ENCODE measurements at places on chromosomes 1 and 21.

DNA sequence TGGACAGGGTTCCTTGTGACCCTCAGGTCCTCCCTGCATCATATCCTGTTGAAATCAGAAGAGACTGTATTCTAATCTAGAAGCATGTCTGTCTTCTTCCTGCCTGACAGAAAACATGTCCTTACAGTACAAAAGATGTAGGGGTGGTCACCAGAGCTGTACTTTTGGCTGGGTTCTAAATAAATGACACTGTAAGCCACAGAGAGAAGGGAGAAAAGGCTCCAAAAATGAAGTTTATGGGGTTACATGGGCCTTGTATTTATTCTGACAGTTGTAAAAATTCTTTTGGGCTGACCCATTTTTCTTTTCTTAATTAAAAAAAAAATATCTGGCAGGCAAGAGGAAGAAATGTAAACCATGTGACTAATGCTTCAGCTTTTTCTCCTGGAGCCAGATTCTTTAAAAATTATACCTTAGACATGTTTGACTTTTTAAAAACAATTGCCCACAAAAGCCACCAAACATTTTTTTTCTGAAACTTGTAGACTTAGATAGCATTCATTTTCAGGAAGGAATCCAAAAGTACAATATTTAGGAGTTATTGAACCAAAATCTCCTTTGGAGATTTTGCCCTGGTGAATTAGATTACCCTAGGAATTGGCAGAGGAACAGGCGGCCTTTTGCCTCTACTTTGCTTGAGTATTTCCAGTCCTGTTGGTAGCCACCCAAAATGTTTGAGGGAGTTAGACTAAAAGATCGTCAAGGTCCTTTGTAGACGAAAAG is 17.1 kb downstream of the RGL1 start:
- DNase-seq = no peak

DNA sequence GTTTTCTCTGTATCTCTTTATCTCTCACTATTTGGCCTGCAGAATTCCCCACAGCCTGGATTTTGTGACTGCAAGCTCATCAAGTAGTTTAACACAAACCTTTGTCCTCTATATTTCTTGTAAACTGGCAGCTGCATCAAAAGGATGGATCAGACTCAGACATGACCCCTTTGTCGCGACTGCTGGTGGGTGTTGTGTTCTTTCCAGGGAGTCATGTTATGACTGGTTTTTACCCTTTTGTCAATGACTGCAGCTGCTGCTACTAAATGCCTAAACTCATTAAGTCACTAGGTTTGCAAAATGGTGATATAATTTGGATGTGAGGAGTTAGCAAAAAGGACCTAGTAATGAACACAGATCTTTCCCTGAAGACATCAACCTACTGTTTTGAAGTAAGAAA is 10.2 kb upstream of the TOMM20 start:
- no peak for DNase-seq

- no peak for DNase-seq
These were observed 112.8 kb downstream of the FAF1 start for GRCh38 chr1:50847303-50847702.

- no peak for DNase-seq
These were observed 164.6 kb downstream of the KCTD3 start for GRCh38 chr1:215731699-215732098.

GRCh38 chr1:195754874-195755273 is 853.4 kb downstream of the KCNT2 start:
- DNase-seq = no peak

- no peak for DNase-seq
These were observed 13.7 kb downstream of the TFAP2E start for GRCh38 chr1:35586808-35587207.

- DNase-seq = no peak
These were observed 75.9 kb upstream of the ETS2 start for GRCh38 chr21:38729754-38730379.

DNA sequence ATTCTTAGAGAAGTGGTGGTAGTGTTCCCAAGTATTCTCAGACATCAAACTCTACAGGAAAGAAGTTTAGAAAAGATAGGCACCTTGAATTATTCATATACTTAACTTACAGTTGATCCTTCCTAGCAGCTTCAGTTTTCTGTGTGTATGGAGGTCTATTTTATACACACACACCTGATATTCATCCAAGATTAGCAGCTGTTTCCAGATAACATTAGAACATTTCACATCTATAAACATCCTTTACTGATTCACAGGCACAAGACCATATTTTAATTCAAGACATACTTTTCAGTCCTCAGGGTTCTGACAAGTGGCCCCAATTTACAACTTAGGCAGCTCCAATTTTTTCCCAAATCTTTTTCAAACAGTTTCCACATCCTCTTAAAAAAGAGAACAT is 287.8 kb upstream of the USP25 start:
- DNase-seq = no peak

GRCh38 chr1:207925210-207925609 is 14.3 kb upstream of the CD34 start:
- peak; percentile 76 for DNase-seq

DNA sequence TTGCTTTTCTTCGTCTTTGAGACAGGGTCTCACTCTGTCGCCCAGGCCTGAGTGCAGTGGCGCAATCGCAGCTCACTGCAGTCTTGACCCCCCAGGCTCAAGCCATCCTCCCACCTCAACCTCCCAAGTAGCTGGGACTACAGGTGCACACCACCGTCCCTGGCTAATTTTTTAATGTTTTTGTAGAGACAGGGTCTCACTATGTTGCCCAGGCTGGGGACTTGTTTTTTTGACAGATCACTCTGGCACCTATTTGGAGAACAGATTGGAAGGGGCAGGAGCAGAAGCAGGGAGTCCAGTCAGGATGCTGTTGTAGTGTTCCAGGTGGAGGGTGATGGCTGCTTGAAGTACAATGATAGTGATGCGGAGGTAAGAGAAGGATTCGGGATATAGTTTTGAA is 12.7 kb upstream of the KDM4A start:
- DNase-seq = no peak

DNA sequence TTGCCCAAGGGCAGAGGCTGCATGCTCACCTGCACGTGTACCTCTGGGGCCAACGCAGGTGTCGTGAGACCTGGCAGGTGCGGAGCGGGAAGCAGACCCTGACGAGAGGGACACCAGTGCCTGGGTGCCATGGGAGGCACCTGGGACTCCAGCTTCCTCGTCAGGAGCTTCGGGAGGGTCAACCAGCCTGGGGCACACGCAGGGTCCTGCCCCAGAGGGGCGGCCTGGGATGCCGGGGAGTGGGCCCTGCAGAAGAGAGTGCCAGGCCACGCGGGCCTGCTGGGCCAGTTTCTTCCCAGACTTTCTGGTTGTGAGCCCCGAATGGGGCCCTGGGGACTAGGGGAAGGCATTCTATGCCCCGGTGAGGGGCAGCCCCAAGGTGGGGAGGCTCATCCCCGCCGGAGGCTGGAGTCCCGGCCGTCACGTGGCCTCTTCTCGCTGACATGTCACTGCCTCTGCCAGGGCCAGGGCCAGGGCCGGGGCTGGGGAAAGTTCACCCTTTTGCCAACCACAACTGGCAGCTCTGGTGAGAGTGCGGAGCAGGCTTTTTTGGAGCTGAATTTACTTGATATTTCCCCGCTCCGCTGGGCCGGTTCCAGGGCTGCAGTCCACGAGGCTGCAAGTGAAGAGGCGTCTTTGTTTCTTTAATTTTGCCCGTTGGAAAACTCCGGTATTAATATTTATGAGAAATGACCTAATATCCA is 38.5 kb upstream of the ACTRT2 start:
- DNase-seq = peak; percentile 78

GRCh38 chr1:206496131-206496793 is 11.1 kb upstream of the RASSF5 start:
- DNase-seq = no peak

- DNase-seq = no peak
These were observed 47.6 kb downstream of the PKN2 start for GRCh38 chr1:88731475-88732269.

DNA sequence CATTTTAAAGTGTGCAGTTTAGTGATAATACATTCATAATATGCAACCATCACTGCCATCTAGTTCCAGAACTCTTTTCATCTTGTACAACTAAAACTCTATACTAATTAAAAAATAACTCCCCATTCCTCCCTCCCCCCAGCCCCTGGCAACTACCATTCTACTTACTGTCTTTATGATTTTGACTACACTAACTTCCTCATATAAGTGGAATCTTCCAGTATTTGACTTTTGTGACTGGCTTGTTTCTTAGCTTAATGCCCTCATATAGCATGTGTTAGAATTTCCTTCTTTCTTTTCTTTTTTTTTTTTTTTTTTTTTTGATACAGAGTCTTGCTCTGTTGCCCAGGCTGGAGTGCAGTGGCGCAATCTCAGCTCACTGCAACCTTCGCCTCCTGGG is 1.4 kb upstream of the NVL start:
- DNase-seq = no peak

- peak; percentile 64 for DNase-seq
These were observed 191.6 kb downstream of the HIVEP3 start for GRCh38 chr1:41726899-41727748.

- no peak for DNase-seq
These were observed 63.7 kb downstream of the PRDM16 start for GRCh38 chr1:3132660-3133059.

DNA sequence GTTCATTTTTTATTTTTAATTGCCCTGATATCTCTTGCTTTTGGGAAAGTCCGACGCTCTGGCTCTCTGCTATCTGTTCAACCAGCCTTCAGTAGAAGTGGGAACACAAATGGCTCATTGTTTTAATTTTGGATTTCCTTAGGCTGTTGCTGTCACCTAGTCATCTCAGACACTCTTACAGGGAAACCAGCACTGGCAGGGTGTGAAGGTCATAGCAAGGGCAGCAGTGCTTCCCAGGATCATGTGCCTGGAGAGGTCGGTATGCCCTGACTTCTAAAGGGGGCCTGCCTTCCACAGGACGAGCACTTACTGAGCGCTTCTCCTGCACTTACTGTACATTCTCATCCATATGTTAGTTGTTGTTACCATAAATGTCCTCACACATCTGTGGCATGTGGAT is 224.2 kb downstream of the DISC1 start:
- no peak for DNase-seq

- DNase-seq = no peak
These were observed 70.0 kb downstream of the ALG14 start for GRCh38 chr1:95002540-95003432.

GRCh38 chr1:85584923-85585322 is 4.4 kb downstream of the CCN1 start:
- DNase-seq = no peak

- no peak for DNase-seq
These were observed 55.5 kb upstream of the ESRRG start for GRCh38 chr1:216778737-216779136.

- no peak for DNase-seq
These were observed 55.5 kb downstream of the GABPA start for GRCh38 chr21:25790122-25790877.

DNA sequence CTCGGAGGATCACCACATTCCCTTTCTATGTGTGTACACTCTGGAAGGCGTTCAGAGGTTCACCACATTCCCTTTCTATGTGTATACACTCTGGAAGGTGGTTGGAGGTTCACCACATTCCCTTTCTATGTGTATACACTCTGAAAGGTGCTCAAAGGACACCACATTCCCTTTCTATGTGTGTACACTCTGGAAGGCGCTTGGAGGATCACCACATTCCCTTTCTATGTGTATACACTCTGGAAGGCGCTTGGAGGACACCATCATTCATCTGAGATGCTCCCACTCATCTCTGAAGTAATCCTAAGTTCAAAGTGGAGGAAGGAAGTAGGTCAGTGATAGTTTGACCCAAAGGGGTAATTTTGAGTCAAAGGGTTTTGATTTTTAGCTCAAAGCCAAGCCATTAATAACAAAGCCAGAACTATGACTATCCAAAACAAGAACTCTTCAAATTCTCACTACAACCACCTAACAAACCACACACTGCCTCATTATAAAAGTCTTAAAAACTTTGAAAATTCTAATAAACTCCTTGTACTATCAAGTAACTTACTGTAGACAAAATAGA is 32.9 kb downstream of the NRIP1 start:
- no peak for DNase-seq

GRCh38 chr21:27132266-27132665 is 165.4 kb upstream of the ADAMTS5 start:
- DNase-seq = no peak

DNA sequence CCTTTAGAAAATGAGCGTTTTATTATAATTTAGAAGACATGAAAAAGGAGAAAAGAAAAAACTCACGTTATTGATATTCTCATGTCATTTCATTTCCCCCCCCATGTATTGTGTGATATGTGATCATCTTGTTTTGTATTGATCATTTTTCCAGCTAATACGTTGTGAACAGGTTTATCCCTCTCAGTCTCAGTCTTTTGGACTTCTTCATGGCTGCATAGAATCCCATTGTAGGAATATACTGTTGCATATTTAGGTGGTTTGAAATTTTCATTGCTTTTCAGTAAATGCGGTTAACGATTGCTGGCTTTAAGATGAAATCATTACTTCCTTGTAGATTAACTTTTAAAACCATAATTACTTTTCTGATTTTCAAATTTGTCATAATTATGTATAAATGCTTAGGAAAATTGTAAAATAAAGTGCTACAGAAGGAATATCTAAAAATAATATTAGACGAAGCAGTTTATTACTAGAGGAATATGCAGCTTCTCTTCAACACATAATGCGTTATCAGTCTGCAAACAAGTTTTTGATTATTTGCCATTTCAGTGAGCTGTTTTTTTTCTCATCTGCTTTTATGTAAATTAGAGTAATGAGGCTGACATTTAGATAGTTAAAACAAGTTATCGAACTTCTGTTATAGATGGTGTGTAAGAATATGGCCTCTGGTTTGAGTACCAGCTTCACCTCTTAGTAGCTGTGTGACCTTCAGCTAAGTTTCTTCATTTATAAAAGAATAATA is 1.8 kb downstream of the SON start:
- DNase-seq = no peak

GRCh38 chr1:168835176-168835575 is 106.2 kb upstream of the DPT start:
- DNase-seq = no peak

DNA sequence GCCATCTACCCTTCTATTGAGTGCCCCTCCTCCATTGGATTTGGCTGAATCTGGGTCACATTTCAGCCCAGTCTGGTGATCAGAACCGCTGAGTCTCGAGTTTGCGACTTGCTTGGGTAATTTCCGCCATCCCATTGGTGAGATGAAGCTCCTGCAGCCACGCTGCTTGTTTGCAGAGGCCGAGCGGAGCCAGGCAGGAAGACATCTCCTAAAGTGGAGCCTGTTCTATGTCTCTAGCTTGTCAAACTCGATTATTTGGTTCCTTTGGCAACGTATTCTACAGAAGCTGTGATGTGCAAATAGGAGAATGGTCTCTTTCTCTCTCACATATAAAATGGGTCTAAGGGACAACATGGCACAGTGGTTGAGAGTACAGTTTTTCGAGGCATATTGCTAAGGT is 206.8 kb upstream of the PLXNA2 start:
- DNase-seq = no peak

DNA sequence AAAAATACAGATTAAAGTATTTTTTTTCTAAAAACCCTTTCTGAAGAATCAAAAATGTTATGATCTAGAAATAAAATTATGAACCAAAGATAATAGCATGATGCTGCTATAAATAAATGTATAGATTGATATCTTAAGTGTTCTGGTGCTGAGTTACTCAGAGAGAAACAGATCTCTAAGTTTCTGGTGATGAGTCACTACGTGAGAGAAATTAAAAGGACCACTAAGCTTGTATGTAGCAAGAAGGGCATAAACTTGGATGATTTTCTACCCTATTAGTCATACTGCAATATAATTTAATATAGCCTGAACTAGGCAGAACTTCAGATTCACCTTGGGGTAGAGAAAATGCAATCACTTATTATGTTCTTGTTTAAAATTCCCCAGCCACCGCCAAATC is 514.8 kb downstream of the AMY1C start:
- DNase-seq = no peak

Measured in tibial artery (tissue), 4 donors.